H1 (cell line): ENCODE measurements at places on chromosomes 13 and 19. TPM values are rescaled to one million over a fixed set of nuclear protein-coding genes. Genes with fewer than 3 reads are reported as not detected.

Gene FPR3
- not detected in 2 replicates for total RNA-seq

Gene DACT3
- total RNA-seq, result 1.5 and 2.0 TPM in 2 replicates

Gene CCDC70
- not detected in 2 replicates for total RNA-seq

Gene GPR18
- total RNA-seq, result not detected in 2 replicates

DNA sequence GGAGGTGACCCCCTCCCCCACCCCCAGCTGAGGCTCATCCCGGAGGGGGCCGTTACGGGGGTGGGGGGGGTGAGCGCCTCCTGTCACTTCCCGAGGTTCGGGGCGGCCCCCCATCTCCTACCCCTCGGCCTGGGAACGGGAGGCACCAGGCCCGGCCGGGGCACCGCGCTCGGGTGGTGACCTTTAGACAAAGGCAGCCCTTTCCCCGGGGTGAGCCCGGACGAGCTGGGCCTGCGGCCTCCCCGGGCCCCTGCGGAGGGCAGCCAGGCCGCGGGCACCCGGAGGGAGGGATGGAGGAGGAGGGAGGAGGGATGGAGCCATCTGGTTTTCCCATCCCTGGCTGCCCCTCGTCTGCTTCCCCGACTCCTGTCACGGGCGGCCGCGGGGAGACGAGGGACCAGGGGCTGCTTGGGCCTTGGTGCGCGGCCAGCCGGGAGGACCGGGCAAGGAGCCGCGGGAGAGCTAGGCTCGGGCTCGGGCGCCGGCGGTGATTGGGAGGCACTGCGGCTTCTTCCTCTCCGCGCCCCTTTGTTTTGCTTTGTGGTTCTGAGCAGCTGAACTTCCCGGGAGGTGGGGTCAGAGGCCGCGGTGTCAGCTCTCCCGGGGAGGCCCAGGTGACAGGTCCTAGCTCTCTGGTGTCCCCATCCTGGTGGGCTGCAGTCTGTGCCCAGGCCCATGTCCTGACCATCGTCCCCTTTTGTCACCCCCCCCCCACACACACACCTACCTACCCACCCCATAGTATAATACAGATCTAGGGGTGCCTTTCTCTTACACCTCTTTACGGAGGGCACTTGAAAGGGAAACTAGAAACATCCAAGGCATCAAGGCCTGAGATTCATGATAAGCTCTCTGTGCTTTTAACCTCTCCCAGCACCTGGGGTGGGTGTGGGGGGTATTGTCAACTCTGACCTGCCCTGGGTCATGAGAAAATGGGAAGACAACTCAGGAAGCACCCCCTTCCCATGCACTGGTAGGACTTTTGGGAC is 1.3 kb downstream of the BICRA start:
- no peak for DNase-seq

DNA sequence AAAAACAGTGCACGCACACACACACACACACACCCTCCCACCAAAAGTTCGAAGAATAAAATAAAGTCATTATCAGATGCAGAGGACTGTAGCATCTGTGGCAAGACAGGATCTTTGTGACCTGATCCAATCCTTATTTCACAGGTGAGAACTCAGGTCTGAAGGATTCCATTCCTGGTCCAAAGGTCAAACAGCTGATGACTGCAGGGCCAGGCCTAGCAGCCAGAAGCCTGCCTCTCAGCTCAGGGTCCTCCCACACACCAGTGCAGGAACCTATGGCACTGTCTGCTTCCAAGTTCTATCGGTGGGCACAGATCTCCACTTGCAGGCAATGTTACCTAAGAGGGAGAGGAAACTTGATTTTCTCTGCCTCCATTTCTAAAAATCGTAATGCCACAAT is 57.5 kb downstream of the SERP2 start:
- DNase-seq, result no peak

GRCh38 chr19:45363861-45364459 is 6.4 kb downstream of the ERCC2 start:
- no peak for DNase-seq

DNA sequence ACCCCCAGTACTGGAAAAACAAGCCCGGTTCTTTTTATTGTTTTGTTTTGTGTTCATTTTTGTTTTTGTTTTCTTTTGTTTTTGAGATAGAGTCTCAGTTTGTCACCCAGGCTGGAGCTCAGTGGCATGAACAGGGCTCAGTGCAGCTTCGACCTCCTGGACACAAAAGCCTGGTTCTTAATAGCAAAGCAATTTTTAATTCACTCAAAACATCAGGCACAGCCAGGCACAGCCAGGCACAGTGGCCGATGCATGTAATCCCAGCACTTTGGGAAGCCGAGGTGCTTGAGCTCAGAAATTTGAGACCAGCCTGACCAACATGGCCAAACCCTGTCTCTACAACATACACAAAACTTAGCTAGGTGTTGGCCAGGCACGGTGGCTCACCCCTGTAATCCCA is 30.7 kb downstream of the INSR start:
- no peak for DNase-seq

GRCh38 chr19:8705742-8706141 is 7.1 kb upstream of the ACTL9 start:
- no peak for DNase-seq
